SJSA1 (cell line): ENCODE measurements at places on chromosomes 3 and 15.

- DNase-seq, result no peak
Measured at GRCh38 chr3:2247831-2248230, 149.2 kb downstream of the CNTN4 start.

GRCh38 chr3:180433152-180433551, 168.8 kb upstream of the TTC14 start:
- DNase-seq, result peak; percentile 56

GRCh38 chr3:135757421-135757820, 208.1 kb upstream of the PPP2R3A start:
- no peak for DNase-seq

DNA sequence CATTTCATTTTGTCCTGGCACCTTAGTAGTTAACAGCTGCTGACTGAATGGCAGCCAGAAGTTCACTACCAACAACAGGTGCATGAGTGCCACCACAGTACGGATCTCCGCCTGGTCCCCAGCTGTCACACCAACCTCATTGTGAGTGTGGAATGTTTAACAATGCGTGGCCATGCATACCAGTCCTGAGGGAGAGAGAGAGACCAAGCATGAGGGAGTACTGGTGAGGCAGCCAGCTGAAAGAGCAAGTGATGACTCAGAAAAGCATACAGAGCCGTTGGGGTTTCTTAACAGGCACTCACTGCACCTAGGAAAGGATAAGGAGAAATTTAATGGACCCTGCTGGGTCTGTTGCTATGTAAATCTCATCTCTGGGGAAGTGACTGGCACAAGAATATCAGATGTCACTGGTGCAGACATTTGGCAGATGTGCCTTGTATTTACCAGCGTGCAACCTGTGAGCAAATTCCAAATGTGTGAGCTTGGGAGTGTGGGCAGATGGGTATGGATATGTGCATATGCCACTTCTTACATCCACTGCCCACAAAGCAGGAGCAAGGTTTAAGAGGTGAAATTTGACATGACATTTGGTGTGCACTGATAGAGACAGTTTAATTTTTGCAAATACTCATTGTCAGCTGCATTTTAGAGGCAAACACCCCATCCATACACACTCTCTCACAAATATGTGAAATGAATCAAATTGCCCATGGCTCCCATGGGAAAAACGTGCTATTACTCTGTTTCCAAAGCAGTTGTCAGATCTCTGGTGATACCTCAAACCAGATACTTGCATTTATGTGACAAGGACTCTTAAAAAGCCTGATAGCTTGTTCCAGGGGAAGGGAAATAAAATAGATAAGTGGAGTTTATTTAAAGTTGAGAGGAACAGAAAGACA, 245.2 kb upstream of the ARPP21 start:
- DNase-seq, result no peak

- DNase-seq, result no peak
Measured at GRCh38 chr3:17581421-17582080, 160.9 kb downstream of the TBC1D5 start.

DNA sequence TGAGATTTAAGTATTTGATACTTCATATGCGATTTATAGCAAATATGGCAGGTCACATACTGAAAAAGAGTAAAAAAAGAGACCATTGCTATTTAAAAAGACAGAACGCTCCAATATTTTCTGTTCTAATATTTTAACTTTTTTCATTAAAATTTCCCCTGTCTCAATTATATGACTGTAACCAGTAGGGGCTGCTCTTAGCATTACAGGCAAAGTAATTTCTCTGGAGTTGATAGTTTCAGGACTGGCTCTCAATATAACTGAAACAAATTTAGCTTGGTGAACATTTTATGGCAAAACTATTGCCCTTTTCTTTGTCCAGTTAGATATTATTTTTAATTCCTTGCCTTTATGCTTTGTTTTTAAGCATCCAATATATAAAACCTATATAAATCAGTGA, 286.3 kb upstream of the ROBO2 start:
- DNase-seq, result no peak

- no peak for DNase-seq
Measured at GRCh38 chr3:172104471-172105072, 65.2 kb downstream of the FNDC3B start.

DNA sequence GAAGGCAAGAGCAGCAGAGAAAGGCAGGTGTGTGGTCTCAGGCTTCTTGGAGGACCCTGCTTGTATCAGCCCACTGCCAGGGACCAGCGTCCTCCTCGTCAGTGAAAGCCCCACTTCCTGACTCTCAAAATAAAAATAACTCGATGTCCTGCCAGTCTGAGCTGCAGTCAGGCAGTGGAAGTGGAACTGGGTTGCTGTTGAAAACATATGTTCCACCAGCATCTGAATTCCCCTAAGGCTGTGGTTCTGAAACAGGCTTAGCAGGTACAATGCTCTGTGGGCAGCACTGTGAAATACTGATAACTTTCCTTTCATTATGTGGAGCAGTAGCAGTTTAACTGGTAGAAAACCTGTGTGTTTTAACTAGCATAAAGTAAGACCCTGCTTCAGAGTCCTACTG, 121.6 kb upstream of the EIF1B start:
- DNase-seq, result no peak

- DNase-seq, result no peak
Measured at GRCh38 chr3:144032531-144033239, 61.1 kb downstream of the DIPK2A start.

DNA sequence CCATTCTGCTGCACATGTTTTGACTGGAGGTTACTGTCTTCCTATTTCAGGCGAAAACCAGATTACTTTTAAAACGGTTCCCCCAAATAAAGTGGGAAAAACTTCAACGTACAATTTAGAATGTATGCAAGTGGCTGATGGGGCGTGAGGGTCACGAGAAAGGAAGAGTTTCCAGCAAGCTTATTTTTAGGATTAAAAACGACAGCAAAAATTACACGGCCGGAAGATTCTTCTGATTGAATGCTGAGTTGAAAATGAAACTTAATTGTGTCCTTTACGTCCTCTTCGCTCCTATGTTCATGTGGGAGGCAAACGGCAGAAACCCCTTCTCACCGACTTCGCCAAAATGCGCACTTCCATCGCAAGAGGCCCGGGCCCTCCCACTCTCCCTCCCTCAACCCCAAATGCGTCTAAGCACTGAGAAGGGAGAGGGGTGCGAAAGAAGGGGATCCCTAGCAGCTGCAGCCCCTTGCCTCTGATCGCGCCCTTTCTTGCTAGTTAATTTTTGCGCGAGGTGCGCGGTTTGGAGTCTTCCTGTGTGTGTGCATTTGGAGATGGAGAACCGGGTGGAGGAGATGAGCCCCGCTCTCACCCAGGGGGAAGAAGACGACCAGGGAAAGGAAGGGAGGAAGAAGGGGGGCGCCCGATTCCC, 656 bp downstream of the CD47 start:
- peak; percentile 73 for DNase-seq

DNA sequence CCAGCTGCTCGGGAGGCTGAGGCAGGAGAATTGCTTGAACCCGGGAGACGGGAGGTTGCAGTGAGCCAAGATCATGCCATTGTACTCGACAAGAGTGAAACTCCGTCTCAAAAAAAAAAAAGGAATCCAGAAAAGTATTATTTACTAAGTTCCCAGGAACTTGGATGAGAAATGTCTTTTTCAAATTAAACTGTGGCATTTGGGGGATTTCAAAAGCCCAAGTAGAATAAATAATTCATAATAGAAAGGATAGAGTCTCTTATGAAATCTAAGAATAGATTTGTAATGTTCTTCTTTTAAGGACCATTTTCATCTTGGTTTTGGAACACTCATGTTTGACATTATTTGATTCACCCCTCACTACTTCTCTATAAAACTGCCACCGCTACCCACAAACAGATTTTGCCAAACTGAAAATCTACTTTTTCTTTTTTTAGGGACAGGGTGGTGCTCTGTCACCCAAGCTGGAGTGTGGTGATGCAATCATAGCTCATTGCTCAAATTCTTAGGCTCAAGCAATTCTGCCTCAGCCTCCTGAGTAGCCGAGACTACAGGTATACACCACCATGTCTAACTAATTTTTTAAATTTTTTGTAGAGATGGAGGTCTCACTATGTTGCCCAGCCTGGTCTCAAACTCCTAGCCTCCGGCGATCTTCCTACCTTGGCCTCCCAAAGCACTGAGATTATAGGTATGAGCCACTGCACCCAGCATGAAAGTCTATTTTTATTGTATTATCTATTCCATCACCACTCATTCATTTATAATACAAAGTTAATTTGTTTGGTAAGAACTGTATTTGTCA, 99.3 kb downstream of the SENP2 start:
- DNase-seq, result no peak

DNA sequence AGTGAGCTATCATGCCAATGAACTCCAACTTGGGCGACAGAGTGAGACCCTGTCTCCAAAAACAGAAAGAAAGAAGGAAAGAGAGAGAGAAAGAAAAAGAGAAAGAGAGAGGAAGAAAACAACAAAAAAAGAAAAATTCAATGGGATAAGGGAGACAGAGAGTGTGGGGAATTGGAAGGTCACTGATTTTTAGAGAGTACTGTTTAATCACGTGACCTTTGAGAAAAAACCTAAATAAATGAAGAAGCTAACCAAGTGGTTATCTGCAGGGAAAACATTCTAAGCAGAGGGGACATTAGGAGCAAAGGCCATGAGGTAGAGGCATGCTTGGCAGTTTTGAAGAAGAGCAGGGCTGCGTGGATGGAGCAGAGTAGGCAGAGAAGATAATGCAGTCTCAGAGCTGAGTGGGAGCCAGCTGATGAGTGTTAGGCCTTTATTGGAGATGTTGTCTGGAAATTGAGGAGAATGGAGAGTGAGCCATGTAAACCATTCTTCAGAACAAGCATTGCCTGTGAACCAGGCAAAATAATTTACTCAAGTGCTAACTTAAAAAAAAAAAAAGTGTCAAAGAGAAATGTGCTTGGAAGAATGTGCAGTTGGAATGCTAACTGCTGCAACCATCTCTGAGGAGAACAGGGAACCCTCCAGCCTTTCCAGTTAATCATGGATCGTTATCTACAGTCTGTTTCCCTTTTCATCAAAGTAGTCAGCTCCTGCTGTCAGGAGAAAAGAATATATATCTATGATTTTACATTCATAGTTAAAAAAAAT, 377.3 kb upstream of the SEMA6D start:
- no peak for DNase-seq

- no peak for DNase-seq
Measured at GRCh38 chr15:57418635-57419034, 42.3 kb downstream of the CGNL1 start.

DNA sequence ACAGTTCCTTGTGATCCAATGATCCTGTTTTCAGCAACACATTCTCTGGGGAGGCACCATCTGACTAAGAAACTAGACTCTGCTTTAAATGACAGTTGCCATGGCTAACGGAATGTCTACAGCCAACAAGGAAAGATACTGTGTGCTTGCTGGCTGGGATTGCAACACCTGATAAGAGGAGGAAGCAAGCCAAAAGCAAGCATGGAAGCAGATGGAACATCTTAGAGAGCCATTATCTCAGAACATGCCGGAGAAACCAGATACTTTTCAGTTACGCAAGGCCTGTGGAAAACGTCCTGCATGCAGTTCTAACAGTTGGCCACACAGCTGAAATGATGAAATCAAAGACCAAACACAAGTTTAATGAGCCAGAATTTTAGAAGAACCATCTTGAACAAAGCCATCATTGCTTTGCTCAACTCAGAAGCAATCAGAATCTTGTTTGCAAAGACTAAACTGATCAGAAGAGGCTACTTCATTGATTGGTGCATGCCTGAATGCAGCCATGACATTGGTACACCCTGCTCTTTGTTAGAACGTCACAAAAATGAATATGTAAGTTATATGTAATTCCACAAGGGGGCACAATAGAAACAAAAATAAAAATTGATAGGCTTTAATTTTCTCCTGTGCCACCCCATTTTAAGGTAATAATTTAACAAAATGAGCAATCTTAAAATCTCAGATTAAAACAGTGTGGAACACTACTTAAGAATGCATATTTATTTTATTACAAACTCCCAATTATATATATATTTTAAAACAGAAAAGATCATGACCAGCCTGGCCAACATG, 50.8 kb downstream of the GXYLT2 start:
- peak; percentile 54 for DNase-seq

DNA sequence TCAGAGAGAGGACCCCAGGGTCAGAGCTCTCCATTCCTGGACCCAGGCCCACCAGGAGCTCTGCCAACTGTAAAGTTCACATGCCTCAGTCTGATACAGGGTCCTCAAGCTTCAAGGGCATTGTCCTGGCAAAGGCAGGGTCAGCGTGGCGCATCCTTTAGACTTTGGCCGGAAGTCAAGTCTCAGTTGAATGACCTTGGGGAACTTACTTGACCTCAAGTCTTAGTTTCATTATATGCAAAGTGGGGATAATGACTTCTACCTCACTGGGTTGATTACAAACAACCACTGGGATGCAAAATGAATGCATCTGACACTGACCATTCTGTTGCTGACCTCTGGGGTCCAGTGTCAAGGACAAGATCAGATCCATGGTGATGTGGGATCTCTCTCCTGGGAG, 70.6 kb upstream of the CTSH start:
- DNase-seq, result no peak

DNA sequence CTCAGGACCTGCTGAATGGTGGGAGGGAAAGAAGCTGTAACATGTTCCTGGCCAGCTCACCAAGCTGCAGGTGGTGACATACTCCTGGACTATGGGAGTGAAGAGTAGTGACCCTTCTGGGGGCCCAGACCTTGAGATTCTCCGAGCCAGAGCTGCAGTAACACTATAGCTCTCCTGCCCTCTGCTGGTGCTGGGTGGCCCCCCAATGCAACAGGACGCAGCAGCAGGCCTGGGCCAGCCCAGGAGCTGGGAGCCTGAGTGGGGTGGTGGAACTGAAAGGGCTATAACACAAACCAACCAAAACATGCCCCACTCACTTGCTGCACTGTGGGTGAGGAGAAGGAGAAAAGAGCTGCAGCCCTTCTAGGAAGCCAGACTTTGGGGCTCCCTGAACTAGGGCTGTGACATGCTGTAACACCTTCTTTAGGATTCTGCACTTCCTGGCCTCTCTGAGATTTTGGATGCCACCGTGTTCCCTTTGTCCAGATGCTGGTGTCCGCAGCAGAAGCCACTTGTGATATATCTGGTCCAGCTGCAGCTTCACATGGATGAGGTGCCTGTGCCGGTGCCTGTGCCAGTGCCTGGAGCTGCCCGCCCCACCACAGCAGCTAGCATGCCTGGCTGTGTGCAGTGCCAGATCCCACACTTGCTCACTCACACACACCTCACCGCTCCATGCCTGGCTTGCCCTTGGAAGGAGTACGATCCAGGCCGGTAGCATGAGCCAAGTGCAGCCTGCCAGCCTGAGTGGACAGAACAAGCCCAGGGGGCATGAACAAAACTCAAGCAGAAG, 636.8 kb upstream of the KCNMB2 start:
- DNase-seq, result no peak

DNA sequence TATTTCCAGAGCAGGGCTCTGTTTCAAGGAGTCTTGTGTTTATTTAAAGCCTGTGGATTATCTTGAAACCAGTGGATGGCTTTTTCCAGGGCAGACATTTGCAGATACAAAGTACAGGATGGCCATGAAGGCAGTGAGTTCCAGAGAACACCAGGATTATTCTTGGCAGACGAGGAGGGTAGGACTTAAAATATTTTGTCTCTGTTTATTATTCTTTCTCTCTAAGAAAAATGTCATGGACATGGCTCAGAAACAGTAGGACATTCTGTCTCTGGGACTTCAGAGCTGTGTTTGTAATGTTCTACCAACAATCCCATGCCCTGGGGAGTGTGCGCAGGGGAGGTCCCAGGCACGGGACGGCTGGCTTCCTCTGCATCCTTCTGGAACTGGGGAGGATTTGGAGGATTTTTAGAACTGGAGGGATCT, 125.9 kb downstream of the ATP10A start:
- DNase-seq, result peak; percentile 80

- DNase-seq, result no peak
Measured at GRCh38 chr3:194099215-194099614, 36.7 kb upstream of the HES1 start.
